T-helper 17 cell (primary cell): ENCODE measurements at places on chromosomes 5 and 9. TPM values are rescaled to one million over a fixed set of nuclear protein-coding genes. Genes with fewer than 3 reads are reported as not detected.

DNA sequence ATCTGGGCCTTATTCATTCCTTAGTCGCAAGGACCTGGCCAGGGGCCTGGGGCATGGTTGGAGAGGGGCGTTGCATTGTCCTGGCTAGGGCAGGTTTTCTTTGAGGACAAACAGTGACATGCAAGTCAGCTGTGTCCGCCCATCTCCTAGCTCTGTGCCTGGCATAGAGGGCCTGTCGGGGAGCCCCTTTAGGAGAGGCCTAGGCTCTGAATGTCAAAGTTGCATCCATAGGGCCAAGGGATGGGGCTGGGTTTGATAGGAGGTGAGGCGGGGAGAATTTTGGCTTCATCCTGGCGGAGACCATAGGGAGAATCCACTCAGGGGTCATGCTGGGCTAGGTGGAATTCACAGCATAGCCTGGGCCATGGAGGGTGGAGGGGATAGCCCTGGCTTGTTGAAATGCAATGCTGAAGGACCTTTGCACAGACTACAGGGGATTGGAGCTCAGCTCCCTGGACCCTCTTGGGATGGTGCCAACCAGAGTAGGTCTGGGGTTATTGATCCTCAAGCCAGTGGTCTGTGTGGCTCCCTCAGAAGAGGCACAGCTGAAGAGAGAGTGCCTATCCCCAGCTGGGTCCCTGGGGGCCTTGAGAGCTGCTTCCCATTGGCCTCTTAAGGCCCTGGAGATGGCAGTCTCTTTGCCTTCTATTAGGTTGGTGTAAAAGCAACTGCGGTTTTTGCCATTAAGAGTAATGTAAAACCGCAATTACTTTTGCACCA, 104.0 kb downstream of the RGS3 start:
- no peak for DNase-seq

GRCh38 chr9:127498298-127498697, 47.0 kb downstream of the LRSAM1 start:
- no peak for DNase-seq

SLC6A7 gene
- total RNA-seq = not detected

- DNase-seq = no peak
Measured at GRCh38 chr5:154365823-154366222, 80.0 kb upstream of the SAP30L start.
